ENCODE measurements at places on chromosomes 3 and 15.

DNA sequence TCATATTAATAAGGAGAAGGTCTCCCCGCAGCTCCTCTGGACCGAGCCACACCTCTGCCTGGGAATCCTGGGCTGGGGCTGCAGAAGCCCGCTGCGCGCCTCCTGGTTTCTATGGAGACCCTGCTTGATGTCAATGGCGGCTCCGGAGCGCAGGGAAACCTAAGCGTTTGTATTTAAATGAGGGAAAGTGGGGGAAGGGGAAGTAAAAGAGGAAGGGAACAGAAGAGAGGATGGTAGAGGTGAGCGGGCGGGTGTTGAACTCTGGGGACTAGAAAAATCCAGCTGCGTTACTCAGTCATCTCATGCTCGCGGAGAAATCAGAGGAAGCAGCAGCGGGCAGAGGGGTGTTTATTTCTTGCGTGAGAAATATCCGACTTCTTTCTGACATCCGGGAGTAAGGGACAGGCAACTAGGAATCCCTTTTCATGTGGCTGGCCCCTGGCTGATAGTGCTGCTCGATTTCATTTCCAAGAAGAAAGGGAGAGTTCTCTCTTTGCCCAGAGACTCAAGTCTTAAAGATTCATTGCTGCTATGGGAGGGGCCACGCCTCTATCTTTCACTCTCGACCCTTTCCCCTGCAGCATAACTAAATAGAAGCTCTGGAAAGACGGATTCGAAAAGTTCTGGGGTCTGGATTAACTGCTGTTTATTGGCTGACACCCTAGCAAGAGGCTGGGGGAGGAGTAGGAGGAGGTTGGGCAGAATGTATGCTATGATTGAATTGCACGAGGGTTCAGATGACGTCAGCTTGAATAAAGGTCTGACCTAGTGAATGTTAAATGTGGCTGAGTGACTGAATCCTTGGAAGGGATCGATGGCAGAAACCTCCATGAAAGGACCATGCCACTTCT is 110.5 kb upstream of the GAP43 start:
- DNase-seq: peak; percentile 20

- no peak for DNase-seq
Measured at GRCh38 chr15:28113394-28114113, 14.4 kb upstream of the OCA2 start.

GRCh38 chr3:111956995-111957734 is 21.7 kb upstream of the ABHD10 start:
- no peak for DNase-seq

GRCh38 chr15:50888054-50888453 is 20.4 kb upstream of the AP4E1 start:
- DNase-seq: no peak

GRCh38 chr15:78716651-78717050 is 75.6 kb upstream of the CHRNB4 start:
- peak; percentile 39 for DNase-seq

GRCh38 chr15:56616551-56616950 is 116.8 kb downstream of the ZNF280D start:
- DNase-seq: no peak

DNA sequence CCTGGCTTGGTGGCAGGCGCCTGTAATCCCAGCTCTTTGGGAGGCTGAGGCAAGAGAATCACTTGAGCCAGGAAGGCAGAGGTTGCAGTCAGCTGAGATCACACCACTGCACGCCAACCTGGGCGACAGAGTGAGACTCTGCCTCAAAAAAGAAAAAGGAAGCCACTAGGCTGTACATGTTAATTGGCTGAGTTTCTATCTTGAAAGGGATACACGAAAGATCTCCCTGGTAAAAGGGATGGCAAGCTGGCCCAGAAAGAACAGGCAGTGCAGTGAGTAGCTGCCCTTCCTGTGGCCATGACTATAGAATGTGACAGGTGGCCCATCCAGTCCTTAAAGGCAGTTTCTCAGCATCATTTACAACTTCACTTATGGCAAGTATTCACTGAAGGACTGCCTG is 12.3 kb downstream of the LRIG1 start:
- DNase-seq: no peak

DNA sequence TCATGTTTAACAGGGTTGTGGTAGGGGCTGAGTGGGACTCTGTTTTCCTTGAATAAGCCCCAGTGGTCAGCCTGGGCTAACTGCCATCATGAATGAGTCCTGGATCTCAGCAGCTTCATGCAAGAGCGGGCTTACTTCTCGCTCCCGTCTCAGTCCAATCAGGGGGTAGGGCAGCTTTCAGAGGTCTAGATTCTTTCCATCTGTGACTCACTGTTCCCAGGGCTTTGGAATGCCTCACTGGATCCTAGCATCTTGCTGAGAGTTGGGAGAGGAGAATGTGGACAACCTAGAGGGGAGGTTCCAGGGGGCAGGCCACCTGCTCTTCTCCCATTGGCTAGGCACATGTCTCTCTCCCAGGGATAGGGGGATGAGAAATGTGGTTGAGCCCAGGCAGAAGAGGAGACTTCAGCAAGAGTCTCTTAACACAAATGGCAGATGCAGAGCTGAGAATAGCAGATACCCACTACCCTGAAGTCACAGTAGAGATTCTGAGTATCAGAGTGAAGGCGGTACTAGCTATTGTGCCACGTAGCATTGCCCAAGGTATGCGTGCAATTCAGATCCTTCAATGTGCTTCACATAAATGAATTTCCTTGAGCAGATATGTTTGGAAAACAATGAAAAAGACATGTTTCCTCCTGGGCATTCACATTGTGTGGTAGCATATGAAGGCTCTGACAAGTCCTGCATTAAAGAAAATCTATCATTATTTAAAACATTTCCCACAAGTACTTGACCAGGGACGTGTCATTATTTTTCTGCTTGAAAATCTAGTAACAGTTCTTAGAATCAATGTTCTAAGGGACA is 257.7 kb upstream of the PROK2 start:
- peak; percentile 41 for DNase-seq

- no peak for DNase-seq
Measured at GRCh38 chr3:118682921-118683320, 351.7 kb downstream of the IGSF11 start.

GRCh38 chr3:96803870-96804269 is 10.5 kb upstream of the EPHA6 start:
- no peak for DNase-seq

- no peak for DNase-seq
Measured at GRCh38 chr3:168878655-168879054, 782.9 kb upstream of the GOLIM4 start.

- DNase-seq: peak; percentile 6
Measured at GRCh38 chr15:69360642-69361041, 53.5 kb upstream of the KIF23 start.

DNA sequence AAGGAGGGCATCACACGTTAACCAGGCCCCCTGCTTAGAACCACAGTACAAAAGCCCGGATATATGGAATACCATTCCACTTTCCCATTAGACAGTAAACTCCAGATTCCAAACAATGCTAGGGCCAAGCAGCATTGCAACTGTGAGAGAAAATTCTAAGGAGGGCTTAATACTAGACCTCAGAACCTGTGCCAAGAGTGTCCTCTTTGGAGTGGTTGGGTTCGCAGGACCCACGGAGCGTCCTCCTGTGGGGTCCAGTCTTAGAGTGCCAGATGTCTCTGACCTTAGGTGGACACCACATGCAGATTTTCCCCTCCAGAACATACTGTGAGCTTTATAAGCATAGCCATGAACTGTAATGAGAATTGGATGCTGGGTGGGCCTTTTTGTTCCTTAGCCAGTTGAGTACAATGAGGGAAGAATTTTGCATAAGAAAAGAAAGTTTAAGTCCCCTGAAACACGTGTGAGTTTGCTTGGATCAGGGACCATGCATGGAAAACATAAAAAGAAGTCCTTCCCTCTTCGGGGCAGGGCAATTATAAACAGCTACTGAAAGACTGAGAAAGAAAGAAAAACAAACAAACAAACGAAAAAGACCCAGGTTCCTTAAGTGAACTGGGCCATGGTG is 325.7 kb downstream of the NEK10 start:
- no peak for DNase-seq

GRCh38 chr3:147398813-147399534 is 7.4 kb downstream of the ZIC4 start:
- no peak for DNase-seq

GRCh38 chr3:195012100-195012499 is 258.9 kb downstream of the XXYLT1 start:
- no peak for DNase-seq

GRCh38 chr15:57698991-57699390 is 7.5 kb upstream of the POLR2M start:
- DNase-seq: no peak

DNA sequence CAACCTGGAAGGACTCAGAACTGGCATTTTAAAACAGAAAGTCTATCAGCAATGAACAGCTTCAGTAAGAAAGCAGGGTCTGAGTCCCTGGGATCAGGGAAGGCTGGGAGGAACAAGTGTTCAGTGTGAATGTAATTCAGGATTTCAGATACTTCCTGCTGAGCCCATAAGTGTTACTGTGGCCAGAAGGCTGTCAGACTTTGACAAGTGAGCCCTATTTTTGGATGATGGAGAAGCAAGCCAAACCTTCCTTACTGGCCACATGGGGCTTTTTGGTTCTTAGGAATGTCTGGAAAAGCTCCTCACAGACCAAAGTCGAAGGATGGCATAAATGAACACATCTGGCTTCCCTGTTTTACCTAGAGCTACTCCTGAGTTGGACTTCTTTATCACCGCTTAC is 157.2 kb downstream of the BBX start:
- peak; percentile 27 for DNase-seq

DNA sequence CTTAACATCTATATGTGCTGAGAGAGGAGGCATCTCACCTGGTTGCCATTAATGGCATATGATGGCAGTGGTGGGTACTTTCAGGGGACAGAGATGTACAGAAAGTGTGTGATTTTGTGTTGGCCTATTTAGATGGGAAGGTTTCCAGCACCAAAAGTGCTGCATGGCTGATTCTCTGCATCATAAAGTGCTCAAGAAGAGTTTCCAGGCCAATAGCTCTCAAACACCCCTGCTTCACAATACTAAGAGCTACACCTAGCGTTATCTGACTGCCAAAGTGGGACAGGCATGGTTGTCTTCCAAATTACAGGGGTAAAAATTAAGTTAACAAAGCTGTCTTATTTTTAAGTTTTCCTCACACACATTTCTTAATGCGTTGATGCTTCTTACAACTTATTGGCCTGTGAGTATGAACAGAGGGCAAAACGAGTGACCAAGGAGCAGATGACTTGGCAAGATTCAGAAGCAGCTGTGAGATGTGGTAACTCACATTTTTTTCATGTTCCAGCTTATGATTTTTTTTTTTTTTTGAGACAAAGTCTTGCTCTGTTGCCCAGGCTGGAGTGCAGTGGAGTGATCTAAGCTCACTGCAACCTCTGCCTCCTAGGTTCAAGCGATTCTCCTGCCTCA is 41.4 kb upstream of the VEPH1 start:
- no peak for DNase-seq

DNA sequence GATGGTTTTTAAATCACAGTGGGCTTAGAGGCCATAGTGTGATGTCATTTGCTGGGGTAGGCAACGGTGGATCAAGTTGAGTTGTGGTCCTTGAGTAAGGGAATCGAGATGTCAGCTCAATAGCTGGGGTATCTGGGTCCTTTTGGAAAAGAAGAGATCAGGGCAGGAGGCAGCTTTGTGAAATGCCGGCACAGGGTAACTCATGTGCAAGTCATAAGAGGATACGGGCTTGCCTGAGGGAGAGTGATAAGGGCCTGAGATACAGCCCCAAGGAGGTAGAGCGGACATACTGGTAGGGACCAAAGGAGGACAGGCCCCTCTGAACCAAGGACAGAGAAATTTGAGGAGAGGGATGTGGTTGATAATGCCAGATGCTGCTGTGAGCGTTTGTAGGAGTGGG is 4.2 kb upstream of the FAM131A start:
- DNase-seq: no peak

- no peak for DNase-seq
Measured at GRCh38 chr3:145170121-145170520, 990.9 kb downstream of the PLOD2 start.

- DNase-seq: no peak
Measured at GRCh38 chr3:32202496-32202895, 36.0 kb upstream of the CMTM8 start.

DNA sequence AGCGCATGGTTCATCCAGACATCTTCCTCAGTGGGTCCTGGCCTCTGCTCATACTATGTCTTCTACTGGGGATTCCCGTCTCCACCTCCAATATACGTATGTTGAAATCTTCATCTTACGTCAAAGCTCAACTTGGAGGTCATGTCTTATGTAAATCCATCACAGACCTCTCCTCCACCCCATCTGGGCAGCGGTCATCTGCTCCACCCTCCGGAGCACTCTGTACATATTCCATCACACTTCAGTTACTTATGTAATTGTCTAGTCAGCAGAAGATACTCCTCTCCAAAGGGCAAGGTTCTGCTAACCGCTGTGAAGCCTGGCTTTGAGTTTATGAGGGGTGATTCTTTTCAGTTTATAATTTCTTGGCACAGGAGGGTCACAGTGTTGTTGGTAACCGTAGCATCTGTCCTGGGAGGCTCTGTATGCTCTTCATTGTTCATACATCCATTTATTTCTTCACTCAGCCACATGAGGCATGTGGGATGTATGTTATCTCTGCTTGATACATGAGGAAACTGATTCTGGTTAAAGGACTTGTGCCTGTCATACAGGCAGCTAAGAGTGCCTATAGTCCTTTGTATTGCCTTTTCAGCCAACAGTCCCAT is 22.1 kb downstream of the MAP2K1 start:
- DNase-seq: peak; percentile 95

GRCh38 chr3:9808345-9809037 is 1.6 kb upstream of the TTLL3 start:
- DNase-seq: peak; percentile 20

- DNase-seq: no peak
Measured at GRCh38 chr3:39205919-39206516, 13.6 kb upstream of the XIRP1 start.

- no peak for DNase-seq
Measured at GRCh38 chr3:20984594-20985205, 766.3 kb downstream of the ZNF385D start.

DNA sequence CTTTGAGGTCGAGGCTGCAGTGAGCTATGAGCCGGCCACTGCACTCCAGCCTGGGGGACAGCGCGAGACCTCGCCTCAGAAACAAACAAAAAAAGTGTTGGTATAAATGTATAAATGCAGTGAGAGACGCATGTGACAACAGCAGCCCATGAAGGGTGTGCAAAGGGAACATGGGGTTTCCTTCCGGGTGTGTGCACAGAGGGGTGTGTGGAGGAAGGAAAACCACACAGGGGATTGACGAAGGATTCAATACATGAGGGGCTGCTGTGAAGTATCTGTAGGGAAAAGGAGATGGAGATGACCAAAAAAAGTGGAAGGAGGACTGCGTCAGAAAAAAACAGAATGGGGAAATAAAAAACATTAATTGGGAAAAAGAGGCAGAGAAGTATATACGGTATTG is 1.1 kb downstream of the MTFMT start:
- no peak for DNase-seq

All from inflammatory macrophage treated with lipopolysaccharide for 1 hour (primary cell).